ENCODE measurements at places on chromosomes 3 and 15. TPM values are rescaled to one million over a fixed set of nuclear protein-coding genes. Genes with fewer than 3 reads are reported as not detected.

The ETFA gene
- total RNA-seq = 83.0 TPM

The CLSTN2 gene
- total RNA-seq = 0.16 TPM

The ARL14 gene
- 0.17 TPM for total RNA-seq

The CHRM5 gene
- total RNA-seq = under 0.01 TPM

The AMIGO3 gene
- total RNA-seq = 0.50 TPM

The TRAIP gene
- total RNA-seq = 1.7 TPM

The ACKR4 gene
- not detected for total RNA-seq

The INSYN1 gene
- total RNA-seq = 1.3 TPM

DNA sequence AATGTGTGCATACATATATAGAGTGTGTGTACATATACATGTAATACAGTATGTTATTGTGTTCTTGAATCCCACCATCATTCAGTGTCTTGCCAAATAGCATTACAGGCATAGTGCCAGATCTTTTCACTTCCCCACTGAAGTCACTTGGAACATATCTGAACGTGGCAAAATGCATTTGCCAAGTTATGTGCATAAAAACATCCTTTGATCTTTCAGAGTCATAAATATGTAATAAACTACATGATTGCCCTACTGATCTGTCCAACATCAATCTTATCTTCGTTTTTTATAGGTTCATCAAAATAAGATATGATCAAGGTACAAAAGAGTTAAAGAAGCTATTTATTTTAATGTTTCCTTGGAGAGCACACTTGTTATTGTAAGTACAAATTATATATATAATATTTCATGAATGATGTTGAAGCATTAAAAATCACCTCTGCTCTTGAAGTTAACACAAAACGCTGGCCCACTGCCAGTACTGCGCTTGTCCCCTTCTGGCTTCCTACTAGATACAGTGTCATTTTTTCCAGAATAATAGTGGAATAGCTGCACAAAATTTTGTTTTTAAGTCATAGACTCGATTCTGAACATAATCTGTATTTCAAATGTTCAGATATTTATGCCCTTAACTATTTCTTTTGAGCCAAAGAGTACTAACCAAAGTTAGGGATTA is 549.5 kb upstream of the ARRDC4 start:
- DNase-seq = no peak

- DNase-seq = no peak
Observed at GRCh38 chr3:73535931-73536330, 88.8 kb downstream of the PDZRN3 start.

- peak; percentile 60 for DNase-seq
Observed at GRCh38 chr3:111352585-111352984, 189.4 kb upstream of the CD96 start.

DNA sequence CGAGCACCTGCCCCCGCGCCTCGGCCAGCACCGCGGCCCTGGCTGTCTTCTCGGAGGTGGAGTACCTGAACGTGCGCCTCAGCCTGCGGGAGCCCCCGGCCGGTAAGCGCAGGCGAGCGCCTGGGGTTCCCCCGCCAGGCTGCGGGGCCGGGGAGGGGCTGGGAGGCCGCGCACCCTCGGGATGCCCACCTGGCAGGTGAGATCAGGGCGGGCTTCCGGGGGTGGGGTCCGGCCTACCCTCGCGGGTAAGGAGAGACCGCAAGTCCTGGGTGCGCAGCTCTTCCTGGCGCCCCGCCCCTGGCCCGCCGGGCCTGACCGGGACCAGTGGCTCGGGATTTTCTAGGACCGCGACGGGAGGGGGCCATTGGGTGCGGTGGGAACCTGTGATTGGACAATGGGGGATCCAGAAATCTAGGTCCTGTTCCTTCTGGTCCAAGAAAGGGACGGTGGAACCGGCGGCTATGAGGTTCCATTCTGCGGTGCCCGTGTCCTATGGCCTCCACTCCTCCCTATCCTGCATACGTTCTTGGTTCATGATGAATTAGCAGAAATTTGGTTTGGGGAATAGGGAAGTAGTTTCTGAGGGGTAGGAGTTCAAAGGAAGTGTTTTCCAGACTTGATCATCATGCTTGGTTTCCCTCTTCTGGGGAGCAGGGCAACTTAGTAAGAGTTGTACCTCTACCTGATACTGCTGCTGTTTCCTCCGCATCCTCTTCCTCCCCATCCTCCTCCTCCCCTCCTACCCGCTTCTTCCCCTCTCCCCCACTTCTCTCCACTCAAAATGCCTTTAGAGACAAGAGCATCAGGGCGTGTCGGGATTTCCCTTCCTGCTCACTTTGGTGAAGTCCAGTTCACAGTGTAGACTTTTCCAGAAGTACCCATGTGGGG is 808 bp downstream of the ARRDC4 start:
- DNase-seq = peak; percentile 40

- no peak for DNase-seq
Observed at GRCh38 chr3:12842469-12842868, 1.1 kb upstream of the RPL32 start.

- DNase-seq = no peak
Observed at GRCh38 chr3:99836681-99837080, 19.0 kb downstream of the CMSS1 start.

DNA sequence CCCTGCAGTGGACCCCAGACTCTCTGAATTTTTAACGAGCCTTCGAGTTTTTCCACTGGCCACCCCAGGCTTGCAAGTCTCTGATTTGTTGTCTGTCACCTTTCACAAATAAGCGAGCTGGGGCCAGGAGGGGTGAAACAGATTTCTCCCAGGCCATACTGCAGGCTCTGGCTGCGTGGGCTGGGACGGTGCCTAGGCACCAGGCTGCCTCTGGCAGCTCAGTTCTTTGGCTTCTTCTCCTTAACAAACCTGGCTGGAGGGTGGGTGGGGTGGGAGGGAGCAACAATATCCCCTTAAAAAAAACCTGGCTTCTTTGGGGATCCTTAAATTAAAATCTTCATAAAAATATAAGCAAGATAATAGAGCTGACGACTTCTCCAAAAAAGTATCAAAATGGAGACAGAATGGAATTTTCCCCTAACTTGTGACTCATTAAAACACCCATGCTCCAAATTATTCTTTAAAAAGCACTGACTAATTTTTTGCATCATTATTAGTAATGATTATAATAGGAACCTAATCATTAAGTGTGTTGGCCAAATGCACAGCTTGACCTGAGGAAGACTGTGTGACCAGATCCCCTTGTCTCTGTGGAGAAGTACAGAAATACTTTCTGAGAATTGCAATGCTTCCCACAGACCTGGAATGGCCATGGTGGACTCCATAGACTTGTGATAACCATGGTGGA is 84.1 kb downstream of the SNRK start:
- no peak for DNase-seq

GRCh38 chr3:89032346-89033013 is 74.9 kb upstream of the EPHA3 start:
- peak; percentile 31 for DNase-seq

DNA sequence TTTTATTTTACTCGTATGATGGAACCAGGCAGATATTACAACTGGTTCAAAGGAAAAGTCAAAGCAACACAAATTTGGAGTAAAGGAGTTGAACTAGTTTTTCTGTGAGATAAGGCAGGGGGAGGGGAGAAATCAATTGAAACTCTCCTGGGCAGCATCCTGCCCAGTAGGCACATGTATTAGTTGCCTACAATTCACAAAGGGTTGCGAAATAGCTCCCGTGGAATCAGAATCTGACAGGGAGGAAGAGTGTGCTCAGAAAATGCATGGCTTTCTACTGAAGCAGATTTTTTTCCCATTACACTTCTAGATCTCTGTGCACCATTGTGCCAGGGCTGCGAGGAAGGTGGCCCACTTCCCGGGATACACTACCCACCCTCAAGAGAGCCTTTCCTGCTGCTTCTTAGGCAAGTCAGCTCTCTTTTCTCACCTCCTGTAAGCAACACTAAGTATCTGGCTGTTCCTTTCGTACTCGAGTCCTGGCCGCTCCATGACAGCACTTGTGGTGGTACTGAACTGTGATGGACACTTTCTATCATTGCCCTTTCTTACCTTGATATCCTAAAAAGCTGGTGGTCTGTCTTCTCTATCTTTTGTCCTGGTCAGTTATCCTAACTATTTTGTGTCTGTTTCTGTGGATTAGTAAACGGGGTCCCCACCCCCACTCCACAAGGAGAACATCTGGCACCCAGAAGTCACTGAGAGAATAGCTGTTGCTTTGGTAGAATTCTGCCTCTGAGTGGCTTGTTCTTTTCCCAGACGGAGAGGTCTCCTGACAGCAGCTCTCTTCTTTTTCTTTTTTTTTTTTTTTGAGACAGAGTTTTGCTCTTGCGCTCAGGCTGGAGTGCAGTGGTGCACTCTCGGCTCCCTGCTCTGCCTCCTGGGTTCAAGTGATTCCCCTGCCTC is 74.8 kb downstream of the RPL39L start:
- peak; percentile 76 for DNase-seq

DNA sequence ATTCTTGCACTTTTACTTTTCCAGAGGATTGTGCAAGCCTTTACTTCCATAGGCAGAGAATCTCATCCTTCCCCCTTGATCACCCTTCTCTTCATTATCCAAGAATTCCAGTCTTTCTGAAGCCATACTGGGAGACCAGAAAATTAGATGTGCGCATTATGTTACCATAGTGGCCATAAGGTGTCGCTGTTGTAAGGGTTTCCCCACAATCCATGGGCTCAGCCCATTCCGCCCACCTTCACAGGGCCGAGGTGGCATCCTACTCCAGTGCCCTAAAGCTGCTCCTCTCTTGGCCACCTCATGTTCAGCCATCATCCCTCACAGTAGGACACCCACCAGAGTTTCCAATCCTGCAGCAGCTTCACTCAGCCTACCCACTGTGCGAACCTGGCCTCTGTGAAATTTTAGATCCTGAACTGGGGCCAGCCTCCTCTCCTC is 35.0 kb downstream of the CTSH start:
- peak; percentile 33 for DNase-seq

DNA sequence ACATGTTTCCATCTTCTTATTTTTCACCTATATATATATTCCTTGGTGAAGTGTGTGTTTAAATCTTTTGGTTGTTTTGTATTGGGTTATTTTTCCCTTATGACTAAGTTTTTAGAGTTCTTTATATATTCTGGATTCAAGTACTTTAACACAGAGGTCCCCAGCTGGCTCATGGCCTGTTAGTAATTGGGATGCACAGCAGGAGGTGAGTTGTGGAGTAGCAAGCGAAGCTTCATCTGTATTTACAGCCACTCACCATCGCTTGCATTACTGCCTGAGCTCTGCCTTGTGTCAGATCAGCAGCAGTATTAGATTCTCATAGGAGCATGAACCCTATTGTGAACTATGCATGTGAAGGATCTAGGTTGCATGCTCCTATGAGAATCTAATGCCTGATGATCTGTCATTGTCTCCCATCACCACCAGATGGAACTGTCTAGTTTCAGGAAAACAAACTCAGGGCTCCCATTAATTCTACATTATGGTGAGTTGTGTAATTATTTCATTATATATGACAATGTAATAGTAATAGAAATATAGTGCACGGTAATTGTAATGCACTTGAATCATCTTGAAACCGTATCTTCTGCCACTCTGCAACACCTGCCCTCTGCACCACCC is 151.6 kb downstream of the RSRC1 start:
- DNase-seq = no peak

DNA sequence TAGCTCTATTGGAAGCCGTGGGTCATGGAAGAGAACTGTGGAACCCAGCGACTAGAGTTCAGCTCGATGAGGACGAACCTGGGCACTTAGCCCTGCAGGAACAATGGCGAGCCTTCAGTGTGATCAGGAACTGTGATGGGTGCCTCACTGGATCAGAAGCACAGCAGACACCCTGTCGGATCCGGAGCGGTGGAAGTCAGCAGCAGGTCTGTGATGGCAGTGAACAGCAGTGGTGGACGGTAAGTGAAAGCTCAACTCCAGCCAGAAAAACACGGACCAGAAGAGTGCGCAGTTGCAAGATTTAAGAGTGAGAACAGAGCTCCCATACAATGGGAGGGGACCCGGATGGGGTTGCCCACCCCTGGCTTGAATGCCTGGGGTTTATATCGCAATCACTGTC is 282.2 kb downstream of the NSUN3 start:
- no peak for DNase-seq

GRCh38 chr3:120767106-120767505 is 24.6 kb downstream of the GTF2E1 start:
- no peak for DNase-seq

DNA sequence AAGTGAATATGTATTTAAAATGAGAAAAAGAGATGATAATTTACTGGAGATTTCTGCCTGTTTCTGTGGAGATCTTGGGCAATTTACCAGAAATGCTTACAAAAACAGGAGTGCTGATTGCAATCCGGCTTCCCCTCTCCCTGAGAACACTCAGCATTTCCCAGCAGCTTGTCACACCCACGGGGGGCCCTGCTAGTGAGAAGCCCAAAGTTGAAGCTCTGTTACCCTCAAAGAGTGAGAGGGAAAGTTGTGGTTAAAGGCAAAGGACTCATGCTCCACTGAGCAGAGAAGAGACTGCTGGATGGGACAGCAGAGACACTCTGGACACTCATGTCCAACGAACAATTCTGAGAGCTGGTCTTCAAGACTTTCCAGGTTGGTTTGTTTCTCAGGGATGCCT is 2.9 kb downstream of the MCTP2 start:
- no peak for DNase-seq

DNA sequence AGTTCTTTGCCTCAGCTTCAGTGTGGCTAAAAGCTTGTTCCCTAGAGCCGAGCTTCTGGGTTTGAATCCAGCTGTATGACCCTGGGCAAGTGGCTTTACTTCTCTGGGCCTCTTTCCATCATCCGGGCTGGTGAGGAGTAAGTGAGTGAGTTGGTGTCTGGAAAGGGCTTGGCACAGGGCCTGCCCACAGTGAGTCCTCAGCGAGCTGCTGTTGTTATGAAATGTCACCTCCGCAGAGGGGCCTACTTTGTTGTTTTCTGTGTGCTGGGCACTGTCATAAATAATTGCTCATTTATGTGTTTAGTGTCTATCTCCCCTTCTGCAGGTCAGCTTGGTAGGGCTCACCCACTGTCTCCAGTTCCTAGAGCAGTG is 31.7 kb downstream of the SLC6A6 start:
- DNase-seq = peak; percentile 33

GRCh38 chr3:46849045-46849631 is 14.1 kb downstream of the MYL3 start:
- no peak for DNase-seq

GRCh38 chr3:30610702-30611368 is 4.4 kb downstream of the TGFBR2 start:
- no peak for DNase-seq

DNA sequence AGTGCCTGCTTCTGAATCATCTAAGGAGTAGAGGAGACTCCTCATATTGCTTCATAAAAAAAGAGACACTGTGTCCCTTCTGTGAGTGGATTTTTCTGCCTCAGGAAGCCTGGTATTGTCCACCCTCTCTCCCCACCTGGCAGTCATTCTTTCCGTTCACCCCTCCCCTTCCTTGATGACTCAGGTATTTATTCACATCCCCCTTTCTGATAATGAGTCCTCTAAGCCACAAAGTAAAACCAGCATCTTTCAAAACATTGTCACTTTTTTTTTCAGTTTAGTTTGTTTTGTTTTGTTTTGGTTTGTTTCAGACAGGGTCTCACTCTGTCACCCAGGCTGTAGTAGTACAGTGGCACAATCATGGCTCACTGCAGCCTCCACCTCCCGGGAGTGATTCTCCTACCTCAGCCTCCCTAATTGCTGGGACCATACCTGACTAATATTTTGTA is 65.2 kb upstream of the UBE2E1 start:
- peak; percentile 93 for DNase-seq

Measured in mammary epithelial cell (primary cell).